ENCODE measurements at places on chromosomes 3 and 15.

GRCh38 chr3:13513913-13514517 lies 33.9 kb downstream of the HDAC11 start:
- no peak for DNase-seq

GRCh38 chr3:11037241-11037873 lies 44.8 kb downstream of the SLC6A1 start:
- no peak for DNase-seq

- DNase-seq = no peak
These were observed 109.1 kb upstream of the WNT5A start for GRCh38 chr3:55596212-55596611.

- DNase-seq = no peak
These were observed 26.2 kb downstream of the PIK3CA start for GRCh38 chr3:179174316-179174715.

DNA sequence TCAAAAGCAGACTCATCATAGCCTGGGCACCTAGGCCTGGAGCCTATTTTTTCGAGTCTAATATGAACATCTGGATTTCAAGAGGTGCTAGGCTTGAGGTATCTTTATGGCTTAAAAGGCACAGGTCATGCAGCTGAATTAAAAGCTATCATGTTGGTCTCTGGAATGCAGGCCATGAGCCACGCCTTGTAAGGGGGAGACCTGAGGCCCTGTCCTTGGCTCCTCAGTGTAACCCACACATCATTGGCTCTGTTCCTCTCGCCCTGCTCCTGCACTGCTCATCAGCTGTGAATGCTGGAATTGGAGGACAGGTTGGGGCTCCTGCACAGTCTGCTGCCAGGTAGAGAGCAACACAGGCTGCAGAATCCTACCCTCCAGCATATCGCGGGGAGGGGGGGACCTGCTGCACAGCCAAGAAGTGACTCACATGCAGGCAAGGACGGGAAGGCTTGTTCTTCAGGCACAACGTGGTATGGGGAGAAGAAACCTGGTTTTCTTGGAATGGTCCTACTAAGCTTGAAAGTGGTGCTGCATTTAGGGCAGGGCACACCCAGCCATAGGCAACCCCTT lies 146.0 kb downstream of the CHST2 start:
- no peak for DNase-seq

DNA sequence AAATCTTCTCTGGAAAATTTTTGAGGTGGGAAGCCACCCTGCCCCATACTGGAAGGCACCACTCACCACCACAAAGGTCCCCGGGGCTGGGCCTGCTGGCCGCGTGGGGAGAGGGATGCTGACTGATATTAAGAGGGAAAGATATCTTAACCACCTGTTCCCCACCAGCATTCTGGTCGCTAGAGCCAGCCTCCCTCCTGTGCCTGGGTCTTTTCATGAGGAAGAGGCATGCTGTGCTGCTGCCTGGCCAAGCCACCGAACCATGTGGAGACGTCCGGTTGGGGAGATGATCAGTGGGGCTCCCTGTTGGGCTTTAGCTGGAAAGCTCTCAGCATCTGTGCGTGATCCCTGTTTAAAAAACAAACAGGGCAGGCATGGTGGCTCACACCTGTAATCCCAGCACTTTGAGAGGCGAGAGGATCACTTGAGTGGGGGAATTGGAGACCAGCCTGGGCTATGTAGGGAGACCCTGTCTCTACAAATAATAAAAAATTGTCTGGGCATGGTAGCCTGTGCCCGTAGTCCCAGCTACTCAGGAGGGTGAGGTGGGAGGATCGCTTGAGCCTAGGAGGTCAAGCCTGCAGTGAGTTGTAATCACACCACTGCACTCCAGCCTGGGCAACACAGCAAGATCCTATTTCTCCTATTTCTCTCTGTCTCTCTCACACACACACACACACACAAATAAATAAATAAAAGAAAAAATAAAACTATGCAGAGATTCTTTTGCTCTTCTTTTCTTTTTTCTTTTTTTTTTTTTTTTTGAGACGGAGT lies 1.0 kb downstream of the KLHL18 start:
- DNase-seq = no peak

DNA sequence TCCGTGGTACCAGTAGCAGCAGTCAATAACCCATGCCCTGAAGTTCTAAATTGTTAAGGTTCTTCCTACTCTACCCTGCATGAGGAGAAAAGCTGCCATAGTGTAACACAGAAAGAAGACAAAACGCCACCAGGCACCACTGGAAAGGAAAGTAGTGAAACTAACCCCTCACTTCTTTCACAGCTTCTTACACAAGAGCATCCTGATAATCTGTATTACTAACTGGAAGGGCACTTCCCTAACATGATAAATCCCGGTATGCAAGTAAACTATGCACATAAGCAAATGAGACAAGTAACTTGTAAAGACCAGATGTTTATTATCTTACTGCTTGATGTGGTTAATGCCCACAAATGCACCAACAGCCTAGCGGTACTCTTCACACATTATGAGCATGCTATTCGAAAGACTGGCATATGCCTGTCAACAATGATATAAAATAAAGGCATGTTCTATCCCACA lies 141.3 kb downstream of the ADAM10 start:
- no peak for DNase-seq

- no peak for DNase-seq
These were observed 474 bp upstream of the FEZF2 start for GRCh38 chr3:62373714-62374333.

DNA sequence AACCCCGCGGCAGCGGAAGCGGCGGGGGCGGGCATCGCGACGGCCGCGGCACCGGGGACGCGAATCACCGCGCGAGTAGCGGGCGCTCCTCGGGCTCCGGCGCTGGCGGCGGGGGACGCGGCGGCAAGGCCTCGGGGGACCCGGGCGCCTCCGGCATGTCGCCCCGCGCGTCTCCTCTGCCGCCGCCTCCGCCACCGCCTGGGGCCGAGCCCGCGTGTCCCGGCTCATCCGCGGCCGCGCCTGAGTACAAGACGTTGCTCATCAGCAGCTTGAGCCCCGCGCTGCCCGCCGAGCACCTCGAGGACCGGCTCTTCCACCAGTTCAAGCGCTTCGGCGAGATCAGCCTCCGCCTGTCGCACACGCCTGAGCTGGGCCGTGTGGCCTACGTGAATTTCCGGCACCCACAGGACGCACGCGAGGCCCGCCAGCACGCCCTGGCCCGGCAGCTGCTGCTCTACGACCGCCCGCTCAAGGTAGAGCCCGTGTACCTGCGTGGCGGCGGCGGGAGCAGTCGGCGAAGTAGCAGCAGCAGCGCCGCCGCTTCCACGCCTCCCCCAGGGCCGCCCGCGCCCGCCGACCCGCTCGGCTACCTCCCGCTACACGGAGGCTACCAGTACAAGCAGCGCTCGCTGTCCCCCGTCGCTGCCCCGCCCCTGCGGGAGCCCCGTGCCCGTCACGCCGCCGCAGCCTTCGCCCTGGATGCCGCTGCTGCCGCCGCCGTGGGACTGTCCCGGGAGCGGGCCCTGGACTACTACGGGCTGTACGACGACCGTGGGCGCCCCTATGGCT lies 675 bp downstream of the RBM15B start:
- DNase-seq = no peak

DNA sequence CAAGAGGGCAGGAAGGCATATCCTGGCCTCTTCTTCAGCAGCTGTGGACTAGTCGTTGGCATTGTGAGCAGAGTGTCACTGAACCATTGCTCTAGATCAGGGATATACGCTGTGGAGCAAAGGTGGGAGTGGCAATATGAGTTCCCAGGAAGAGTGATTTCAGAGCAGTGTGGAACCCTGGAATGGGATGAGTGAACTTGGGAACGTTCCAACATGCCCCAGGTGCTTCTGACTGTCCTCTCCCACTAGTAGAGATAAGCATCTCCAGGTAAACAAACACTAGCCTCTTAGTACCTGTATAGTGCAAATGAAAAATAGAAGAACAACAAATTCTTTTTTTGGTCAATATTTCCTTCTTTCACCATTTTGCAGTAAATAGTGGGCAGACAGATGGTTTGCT lies 123.6 kb upstream of the VEPH1 start:
- no peak for DNase-seq

DNA sequence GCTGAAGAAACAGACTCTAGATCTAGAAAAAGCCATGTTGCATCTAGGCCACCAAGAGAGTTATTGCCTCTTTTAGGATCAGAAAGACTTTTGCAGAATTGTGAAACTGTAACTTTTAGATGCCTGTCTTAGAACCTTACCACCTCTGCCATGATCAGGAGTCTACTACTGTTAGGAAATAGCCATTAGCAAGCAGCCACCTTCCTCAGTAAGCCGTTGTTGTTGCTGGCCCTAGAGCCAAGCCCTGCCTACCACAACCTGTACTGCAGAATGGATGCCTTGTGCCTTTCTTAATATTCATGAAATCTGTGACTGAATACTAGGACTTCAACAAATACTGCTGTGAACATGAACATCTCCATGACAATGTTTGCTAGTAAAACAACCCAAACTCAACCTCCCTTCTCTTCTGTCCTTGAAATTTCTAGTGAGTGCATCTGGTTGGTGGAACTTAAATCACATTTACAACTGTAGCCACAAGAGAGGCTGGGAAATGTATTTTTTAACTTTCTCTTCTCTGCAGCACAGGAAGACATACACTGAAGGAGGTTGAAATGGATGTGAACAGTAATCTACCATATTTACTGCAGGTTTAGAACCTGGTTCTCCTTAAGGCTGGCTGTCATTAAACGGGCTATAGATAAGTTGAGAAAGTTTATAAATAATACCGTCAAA lies 20.7 kb downstream of the RASA2 start:
- DNase-seq = no peak

DNA sequence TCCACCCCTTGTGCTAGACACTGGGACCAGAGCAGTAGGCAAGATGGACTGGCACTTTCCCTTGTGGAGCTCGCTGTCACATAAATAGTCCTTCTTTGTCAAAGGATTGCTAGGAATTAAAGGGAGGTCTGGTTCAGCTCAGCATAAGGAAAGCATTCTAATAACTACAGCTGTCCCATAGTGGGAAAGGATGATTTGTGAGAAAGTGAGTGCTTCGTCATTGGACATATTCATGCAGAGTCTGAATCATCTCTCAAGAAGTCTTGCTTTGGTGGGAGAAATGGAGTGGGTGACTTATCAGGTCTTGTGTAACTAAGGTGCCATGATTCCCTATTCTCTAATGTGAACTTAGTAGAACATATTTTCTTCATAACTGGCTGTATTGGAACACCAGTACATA lies 14.7 kb downstream of the PPARG start:
- no peak for DNase-seq

DNA sequence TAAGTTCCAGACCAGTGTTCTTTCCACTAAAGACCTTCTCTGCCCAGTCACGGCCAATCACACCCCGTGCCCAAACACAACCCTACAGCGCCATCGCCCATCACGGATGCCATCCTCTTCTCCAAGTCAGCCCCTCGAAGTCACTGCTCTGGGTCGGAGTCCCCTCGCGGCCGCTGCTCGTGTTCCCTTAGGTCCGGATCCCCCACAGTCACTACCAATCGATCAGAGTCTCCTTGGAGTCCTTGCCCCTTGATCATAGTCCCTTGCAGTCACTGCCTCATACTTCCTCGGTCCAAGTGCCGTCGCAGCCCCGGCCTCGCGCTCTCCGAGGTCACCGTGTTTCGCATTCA lies 461 bp downstream of the PCYT1A start:
- DNase-seq = no peak

DNA sequence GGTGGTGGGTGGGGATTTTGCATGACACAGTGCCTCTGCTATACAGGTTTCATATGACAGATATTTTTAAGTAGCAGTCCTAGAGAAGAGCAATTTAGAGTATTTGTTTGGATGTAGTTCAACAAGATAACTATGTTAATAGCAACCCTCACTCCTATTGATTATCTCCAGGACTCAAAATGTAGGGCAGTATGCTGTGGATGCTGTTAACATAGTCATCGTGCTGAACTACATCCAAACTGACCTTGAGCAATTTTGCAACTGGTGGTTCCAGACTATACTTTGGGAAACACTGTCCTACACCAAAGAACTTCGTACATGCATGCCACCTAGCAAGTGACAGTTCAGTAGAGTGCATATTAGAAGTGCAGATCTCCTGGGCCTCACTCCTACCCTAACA lies 117.6 kb downstream of the IL5RA start:
- no peak for DNase-seq

DNA sequence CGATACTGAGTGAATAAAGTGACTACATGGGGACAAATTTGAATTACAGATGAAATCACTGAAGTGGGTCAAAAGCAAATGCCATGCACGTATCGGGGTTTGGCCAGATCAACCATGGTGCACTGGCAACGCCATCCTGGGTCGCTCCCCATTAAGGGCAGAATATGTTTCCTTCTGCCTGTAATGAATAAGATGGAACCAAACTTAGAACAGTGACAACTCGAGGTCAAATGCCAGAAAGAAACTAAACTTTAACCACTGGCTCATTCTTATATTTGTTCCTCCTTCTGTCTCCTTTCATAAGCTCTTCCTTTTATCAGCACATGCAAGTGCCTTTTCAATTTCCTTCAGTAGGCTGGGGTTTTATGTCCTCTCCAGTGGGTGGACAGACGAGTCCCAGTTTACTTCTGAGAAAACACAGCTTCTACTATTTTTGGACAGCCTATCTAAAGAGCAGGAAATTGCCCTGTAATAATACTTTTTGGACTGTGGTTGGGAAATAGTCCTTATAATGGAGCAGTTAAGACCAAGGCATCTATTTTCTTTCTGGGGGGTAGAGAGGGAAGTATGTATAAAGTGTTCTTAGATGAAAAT lies 61.4 kb downstream of the WHAMM start:
- no peak for DNase-seq

- DNase-seq = no peak
These were observed 242.3 kb downstream of the MECOM start for GRCh38 chr3:169421182-169421581.

- DNase-seq = no peak
These were observed 5.0 kb downstream of the SLC22A13 start for GRCh38 chr3:38270606-38271005.

- no peak for DNase-seq
These were observed 137.9 kb downstream of the XXYLT1 start for GRCh38 chr3:195133013-195133412.

- DNase-seq = no peak
These were observed 38.2 kb downstream of the MAGI1 start for GRCh38 chr3:66000506-66000905.

DNA sequence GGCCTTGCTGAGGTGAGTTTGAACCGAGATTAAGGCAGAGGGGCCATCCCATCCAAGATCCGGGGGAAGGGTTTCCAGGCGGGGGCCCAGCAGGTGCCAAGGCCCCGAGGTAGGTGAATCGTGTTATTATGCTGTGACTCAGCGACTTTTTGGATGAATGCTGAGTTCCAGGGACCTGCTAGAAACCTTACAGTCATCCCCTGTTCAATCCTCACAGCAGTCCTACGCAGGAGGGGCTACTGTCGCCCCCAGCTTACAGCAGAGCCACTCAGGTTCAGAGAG lies 40.9 kb downstream of the DNAJB8 start:
- DNase-seq = no peak

DNA sequence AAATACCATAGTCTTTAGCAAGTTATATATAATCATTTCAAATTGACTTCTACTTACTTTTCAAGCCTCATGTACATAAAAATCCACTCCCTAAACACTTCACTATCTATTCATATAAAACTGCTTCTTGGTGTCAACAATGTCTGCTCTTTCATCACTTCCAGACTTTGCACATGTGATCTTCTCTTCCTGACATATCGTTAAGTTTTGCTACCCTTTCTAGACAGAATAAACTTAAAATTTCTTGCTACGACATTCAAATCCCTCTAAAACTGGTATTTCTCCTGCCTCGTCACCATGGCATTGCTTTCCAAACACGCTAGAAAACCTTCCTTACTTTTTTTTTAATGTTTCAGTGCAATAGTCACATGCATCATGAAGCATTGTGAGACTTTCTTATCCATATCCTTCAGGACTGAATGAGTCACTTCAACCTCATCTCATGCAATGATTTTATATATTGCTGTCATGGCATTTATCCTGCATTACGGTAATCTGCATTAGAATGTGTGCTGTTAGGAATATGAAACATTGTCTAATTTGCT lies 122.8 kb downstream of the GMNC start:
- DNase-seq = no peak

All from activated T-helper 1 cell treated with anti-CD3 and anti-CD28 coated beads, Interleukin-2, amount 50 U/mL, for 16 hours (primary cell).